ENCODE measurements at places on chromosomes 1 and 21.
A peak's percentile ranks its signal among the peaks of the same experiment; 100 is the strongest.

- peak; percentile 43 for DNase-seq
Measured at GRCh38 chr1:54453022-54453421, 46.8 kb upstream of the SSBP3 start.

DNA sequence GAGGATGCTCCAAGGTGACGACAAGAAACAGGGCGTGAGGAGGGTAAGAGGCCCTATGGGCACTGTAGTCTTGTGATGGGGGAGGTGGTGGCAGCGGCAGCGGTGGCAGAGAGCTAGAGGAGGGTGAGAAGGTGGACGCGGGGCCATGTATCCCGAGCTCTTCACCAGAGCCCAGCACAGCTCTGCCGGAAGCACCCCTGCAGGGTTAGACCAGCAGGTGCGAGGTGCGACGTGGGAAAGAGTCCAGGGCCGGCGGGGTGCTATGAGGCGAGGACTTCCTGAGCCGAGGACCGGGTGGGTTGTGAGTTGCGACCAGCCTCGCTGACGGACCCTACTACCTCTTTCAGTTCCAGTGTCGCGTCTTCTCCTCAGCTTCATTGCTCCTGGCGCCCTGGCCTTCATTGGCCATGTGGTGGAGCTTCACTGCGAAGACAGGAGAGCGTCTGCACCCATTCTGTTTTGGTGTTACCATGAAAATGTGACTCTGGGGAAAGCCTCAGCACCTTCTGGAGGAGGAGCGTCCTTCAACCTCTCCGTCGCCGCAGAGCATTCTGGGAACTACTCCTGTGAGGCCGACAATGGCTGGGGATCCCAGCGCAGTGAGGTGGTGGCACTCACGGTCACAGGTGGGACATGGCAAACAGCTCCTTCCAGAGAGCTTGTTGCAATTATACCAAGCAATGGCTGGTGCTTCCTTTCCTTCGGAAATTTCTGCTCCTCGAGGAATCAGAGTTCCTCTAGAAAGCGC lies 67.9 kb upstream of the KIRREL1 start:
- no peak for DNase-seq

- no peak for DNase-seq
Measured at GRCh38 chr1:60936163-60936562, 146.2 kb upstream of the NFIA start.

- no peak for DNase-seq
Measured at GRCh38 chr21:17044696-17045095, 468.1 kb upstream of the CXADR start.

DNA sequence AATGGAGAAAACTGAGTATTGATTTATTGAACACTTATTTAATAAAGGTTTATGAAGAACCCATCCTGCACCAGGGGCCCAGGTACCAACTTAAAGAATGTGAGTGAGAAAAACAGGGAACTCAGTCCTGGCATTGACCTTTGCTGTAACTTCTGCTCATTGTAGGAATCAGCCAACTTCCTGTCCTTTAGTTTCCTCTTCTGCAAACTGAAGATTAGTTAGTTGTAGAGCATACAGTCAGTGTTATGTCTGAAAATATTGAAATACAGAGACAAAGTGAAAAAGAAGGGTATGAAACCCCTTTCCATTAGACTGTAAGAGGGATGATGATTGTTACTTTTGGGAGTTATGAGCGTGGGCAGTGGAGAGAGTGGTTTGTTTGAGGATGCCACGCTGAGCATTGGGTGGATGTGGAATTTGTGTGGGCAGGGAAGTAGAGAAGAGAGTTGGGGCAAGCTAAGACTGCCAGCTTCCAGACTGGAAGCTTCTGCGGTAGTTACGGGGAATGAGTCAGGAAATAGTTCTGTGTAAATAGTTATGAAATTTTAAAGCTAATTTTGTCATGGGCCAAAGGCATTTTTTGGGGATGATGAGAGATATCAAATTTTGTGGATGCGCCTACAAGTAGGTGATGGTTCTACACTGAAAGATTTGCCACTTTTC lies 89.2 kb downstream of the GPR88 start:
- DNase-seq = peak; percentile 16

- DNase-seq = no peak
Measured at GRCh38 chr21:38913120-38913892, 107.6 kb downstream of the ETS2 start.

GRCh38 chr1:53195246-53196016 lies 1.2 kb upstream of the CPT2 start:
- no peak for DNase-seq

GRCh38 chr1:111191496-111191895 lies 8.9 kb downstream of the DENND2D start:
- DNase-seq = no peak

DNA sequence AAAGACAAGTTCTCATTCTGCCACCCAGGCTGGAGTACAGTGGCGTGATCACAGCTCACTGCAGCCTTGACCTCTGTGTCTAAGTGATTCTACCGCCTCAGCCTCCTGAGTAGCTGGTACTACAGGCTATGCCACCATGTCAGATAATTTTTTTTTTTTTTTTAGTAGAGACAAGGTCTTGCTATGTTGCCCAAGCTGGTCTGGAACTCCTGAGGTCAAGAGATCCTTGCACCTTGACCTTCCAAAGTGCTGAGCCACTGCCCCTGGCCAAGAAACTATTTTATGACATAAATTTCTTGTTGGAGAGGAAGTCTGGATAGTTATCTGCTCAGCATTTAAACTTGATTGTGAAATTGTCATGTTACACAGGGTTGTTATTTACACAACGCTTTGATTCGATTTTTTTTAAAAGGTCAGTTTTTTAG lies 2.1 kb downstream of the SCCPDH start:
- peak; percentile 50 for DNase-seq

GRCh38 chr1:3551711-3552110 lies 59.6 kb downstream of the MEGF6 start:
- DNase-seq = no peak

- DNase-seq = no peak
Measured at GRCh38 chr1:182249201-182249676, 142.4 kb downstream of the GLUL start.

DNA sequence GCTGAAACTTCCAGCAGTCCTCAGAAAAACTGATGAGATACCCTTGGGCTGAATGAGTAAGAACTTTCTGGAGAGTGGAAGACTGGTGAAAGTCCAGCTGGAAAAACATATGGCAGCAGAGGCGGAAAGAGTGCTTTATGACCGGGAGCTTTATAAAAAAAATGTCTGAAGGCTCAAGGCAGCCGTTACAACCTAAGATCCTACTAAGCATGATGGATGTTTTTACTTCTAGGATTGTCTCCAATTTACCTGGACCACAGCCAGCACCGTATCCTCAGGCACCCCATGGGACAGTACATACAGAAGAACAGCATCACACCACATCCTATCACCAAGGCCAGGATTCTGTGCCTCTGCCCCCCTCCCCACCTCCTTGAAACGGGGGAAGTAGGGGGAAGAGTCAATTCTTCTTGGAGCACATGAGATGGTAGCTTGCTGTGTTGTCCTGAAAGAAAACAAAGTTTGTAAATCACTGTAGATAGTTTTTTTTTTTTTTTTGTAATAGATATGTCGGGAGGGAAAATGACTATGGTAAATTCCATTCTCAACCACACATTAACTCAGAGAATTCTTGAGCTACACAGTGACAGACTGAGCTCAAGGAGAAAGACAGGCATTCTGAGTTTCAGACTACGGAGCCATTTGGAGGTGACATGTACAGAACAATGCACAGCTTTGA lies 11.8 kb upstream of the IRF2BP2 start:
- no peak for DNase-seq

DNA sequence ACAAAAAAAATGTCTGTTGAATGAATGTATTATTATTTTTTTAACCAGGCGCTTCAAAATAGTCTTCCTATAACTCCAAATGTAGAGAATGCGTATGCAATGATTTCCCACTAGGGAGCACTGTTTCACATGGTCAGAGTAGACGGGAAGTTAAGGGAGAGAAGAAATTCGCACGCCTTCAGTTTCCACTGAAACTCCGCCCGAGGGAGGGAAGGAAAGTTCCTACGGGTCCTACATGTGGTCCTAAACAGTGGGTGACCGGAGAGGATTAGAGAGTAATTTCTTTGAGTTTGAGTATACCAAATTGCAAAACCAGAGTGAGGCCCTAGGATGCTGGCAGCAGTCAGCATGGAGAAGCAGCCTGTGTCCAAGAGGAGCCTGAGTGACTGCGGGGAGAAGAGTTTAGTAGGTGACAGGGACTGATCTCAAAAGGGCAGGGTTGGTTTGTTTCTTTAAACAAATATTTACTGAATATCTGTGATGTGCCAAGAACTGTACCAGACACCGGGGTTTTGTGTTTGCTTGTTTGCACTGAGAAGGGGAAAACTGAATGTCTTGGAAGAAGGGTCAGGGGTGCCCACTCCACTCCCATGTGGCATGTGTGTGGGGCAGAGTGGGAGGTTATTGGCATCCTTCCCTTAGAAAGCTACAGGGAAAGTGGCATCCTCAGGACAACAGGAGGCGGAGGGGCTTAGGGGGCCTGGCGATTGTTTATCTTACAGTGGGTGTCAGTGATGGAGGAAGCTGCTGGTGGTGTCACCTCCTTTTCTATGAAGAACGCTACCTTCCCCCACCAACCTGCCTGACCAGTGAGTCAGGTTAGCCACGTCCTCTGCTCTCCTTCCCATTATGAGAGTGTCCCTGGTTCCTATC lies 22.8 kb downstream of the RNU5D-1 start:
- peak; percentile 49 for DNase-seq

DNA sequence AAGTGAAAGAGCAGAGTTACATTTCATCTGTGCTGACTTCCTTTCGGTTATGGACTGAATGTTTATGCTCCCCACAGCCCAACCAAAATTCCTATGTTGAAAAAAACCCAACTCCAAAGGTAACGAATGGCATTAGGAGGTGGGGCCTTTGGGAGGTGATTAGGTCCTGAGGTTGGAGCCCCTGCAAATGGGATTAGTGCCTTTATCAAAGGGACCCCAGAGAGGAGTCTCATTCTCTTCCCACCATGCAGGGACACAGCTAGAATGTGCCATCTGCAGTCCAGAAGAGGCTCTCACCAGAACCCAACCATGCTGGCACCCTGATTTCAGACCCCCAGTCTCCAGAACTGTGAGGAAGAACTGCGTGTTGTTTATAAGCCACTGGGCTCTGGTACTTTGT lies 199.3 kb downstream of the TOMM20 start:
- DNase-seq = no peak

GRCh38 chr21:46369520-46370235 lies 45.7 kb downstream of the PCNT start:
- no peak for DNase-seq

DNA sequence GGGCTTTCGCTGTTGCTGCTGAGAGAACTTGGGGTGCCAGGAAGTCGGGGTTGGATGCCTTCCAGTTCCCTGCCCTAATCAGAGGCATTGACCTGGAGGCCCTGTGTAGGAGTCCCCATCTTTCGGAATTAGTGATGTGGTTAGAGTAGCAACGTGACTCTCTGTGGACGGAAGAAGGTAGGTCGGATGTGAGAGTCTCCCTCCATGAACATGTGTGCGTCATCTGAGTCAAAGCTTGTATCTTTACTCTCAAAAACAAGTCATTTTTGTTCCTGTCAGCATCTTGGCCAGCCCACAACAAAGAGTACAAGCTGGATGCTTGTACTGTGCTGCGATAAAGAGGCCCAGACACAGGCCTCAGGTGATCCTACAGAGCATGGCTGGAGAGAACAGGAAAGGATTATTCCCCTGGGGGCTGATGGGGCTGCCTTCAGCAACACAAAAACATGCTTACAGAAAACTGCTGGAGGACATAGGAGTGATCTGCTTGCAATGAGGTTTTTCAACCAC lies 31.0 kb upstream of the IL10 start:
- DNase-seq = no peak

DNA sequence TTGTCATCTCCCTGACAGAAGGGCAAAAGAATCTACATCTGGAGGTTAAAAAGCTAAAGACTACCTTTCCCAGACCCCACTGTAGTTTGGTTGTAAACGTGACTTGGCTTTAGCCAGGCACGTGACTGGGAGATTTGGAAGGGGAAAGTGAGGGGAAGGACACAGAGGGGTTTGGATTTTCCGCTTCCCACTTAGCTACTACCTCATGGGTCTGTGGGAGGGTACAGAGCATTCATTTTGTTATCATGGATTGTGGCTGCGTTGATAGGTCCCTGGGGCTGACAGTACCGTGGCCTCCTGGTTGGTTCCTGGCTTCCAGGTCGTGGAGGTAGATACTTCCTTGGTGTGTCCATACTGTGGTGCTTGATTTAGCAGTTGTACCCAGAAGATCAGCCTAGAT lies 2.6 kb downstream of the CHD1L start:
- DNase-seq = peak; percentile 14

DNA sequence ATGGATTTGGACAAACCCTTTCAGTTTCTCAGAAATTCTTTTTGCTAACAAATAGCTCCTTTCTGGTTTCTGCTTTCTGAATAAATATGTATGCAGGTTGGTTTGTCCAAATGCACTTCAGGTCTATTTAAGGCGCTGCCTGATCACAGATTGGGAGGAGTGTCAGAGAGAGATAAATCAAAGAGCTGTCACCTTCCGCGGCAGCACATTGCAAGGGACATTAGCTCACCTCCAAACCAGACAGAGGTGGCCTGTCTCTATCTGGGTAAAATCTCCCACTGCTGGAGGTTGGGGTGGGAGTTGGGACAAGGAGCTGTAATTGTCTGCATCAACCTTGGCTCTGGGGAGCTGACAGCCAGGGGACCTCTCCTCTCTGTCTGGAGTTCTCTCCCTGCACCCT lies 25.2 kb downstream of the PRAMEF20 start:
- DNase-seq = no peak

- no peak for DNase-seq
Measured at GRCh38 chr1:96722958-96723357, 1.4 kb downstream of the PTBP2 start.

DNA sequence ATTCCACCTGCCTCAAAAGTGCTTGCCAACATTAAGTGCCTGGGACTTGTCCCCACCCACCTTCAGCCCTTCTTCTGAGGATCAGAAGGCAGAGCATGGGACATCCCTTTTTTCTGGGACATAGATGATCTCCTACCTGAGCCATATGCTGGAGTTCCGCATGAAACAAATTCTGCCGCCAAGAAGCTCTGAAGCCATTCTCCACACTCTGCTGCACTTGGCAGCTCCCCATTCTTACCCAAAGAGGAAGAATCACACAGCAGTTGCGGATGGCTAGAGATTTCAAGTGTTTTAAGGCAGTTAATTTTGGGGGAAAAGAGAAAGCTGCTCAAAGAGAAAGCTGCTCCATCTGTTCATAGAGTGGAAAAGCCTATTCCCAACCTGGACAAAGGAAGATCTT lies 197.3 kb upstream of the COA6 start:
- no peak for DNase-seq

GRCh38 chr21:39788383-39788782 lies 43.4 kb downstream of the IGSF5 start:
- DNase-seq = peak; percentile 13

GRCh38 chr1:214380396-214380795 lies 99.4 kb downstream of the SMYD2 start:
- DNase-seq = no peak

- no peak for DNase-seq
Measured at GRCh38 chr1:72634946-72635345, 352.6 kb upstream of the NEGR1 start.

- DNase-seq = no peak
Measured at GRCh38 chr1:48470481-48470855, 1.5 kb downstream of the SPATA6 start.

DNA sequence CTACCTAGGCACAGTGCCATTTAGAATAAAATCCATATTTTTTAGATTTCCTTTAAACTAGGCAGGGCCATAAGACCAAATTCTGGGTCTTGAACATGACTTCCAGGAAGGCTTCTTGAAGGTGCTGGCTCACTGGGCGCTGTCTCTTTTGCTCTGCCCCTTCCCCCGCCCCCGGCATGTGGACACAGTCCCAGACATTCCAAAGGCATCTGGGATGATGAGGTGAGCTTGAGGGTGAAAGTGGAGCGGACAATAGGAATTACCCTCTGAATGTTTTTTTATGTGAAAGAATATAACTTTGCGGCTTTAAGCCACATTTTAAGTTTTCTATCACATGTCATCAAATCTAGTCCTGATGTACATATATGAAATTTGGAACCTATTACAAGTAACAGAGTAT lies 29.4 kb downstream of the RWDD3 start:
- DNase-seq = no peak
